ENCODE measurements at places on chromosomes 2 and 18. TPM values are rescaled to one million over a fixed set of nuclear protein-coding genes. Genes with fewer than 3 reads are reported as not detected.

GRCh38 chr2:42881732-42882131, 89.3 kb upstream of the HAAO start:
- DNase-seq = no peak

DNA sequence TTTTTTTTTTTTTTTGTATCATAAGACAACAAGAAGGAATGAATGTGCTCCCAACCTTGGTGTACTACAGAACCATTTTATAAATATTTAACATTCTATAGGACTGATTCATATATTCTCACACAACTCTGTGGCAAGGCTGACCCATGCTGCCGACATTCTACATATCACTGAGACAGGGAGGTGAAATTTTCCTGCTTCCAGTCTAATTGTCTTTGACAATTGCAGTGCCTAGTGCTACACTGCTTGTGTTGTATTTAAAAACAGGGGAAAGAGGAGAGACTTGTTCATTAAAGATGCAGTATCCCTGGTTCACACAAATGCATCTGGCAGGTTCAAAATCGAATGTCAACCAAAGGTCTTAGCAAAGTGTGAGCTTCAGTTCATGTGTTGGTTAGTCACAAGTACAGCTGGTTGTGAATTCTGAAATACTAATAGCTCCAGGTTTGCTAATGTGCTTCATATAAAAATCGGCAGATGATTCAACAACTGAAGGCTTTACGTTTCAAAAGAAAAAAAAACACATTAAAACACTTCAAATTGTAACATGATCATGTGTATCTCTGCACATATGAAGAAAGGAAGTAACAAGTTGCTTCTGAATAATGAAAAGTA, 130.8 kb downstream of the FIGN start:
- DNase-seq = peak; percentile 18

DNA sequence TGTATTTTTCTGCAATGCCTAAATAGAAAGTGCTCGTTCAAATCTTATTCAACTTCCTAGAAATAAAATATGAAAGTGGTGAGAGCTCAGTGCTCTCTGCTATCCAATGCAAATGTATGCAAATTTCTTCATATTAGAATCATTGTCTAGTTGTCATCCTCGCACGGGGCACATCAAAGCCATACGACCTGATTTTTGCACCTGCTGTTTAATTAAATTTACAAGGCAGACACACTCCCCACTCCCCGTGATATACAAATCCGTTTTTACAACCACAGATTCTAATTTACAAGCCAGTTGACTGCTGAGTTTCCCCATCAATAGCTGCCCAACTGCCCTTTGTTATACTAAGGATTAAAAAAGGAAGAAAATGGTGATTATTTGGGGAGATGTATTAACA, 284.6 kb downstream of the RNF144A start:
- no peak for DNase-seq

GRCh38 chr18:59065684-59066083, 74.0 kb upstream of the SEC11C start:
- DNase-seq = no peak

GRCh38 chr2:128424406-128425171, 105.9 kb upstream of the HS6ST1 start:
- no peak for DNase-seq

- no peak for DNase-seq
These were observed 8.6 kb downstream of the ITPRID2 start for GRCh38 chr2:181900007-181900651.

The HJURP gene
- 1.1 TPM for total RNA-seq

The IMP4 gene
- 66.1 TPM for total RNA-seq

The CNDP1 gene
- not detected for total RNA-seq

The RAB17 gene
- 0.54 TPM for total RNA-seq

The CNGA3 gene
- 0.18 TPM for total RNA-seq

Data from fibroblast of the aortic adventitia (primary cell).